Right atrium auricular region (tissue), 2 donors: ENCODE measurements at places on chromosomes 5 and 9.

- DNase-seq = no peak
Observed at GRCh38 chr5:159632866-159633265, 283.4 kb upstream of the ADRA1B start.

- no peak for DNase-seq
Observed at GRCh38 chr5:66788556-66788955, 192.4 kb downstream of the MAST4 start.

GRCh38 chr5:161751265-161751664, 65.7 kb downstream of the GABRA6 start:
- no peak for DNase-seq

DNA sequence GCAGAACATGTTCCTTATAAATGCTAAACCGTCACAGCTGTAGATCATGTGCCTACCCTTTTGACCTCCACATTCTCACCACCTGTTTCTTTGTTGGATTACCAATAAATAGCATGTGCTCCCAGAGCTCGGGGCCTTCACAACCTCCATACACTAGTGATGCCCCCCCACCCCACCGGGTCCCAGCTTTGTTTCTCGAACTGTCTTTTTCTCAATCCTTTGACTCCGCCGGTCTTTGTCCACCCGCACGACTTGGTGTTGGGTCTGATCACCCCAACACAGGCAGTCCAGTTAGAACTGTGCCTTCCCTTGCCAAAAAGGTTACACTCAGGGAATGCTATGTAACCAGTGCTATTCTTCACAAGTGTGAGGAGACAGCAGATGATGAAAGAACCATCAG, 485.9 kb upstream of the C9orf72 start:
- DNase-seq = no peak

DNA sequence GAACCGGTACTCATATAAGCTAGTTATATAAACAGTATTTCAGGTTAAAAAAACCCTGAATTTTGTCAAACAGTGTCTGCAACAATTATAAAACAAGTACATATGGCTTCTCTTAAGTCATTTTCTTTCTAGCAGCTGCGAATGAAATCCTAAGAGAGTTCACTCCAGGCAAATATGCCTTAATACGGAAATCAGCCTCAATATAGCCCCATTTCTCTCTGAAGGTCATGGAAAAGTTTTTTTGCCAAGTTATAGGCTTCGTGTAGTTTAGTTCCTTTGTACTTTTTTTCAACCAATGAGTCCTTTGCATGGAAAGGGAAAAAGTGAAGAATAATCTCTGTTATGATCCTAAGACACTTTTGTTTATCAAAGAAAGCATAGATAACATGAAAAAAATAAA, 848.0 kb upstream of the ACO1 start:
- no peak for DNase-seq

DNA sequence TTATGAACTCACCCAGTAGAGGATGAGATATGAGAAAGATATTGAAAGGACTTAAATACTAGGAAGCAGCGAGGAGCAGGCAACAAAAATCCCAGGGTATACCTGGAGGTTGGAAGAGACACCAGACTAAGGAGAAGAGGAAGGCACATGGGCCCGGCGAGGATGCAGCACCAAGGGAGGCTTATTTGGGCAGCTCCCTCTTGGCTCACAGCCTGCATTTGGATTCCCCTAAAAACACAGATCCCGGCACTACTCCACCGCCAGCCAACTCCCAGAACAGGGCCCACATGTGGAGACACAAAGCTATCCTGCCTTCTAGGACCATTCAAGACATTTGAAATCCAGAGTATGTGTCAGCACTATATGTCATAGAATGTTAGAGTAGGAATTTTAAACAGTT, 199.8 kb upstream of the FBXL7 start:
- no peak for DNase-seq

DNA sequence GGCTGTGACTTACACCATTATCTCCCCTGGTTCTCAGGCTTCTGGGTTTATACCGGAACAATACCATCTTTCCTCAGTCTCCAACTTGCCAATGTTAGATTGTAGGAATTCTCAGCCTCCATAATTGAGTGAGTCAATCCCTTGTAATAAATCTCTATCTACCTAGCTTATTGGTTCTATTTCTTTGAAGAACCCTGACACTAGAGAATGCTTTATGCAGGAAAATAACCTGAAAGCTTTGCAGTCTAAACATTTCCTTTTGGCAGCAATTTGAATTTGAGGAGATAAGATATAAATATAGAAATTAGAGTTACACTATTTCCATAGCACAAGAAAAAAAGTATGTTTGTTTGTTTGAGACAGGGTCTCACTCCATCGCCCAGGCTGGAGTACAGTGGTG, 278.1 kb upstream of the CDH18 start:
- DNase-seq = no peak

- DNase-seq = no peak
Observed at GRCh38 chr5:159041444-159042198, 58.1 kb downstream of the EBF1 start.

GRCh38 chr5:108326982-108327381, 54.9 kb downstream of the FBXL17 start:
- DNase-seq = no peak

GRCh38 chr9:128807827-128808226, 10.5 kb upstream of the ENDOG start:
- no peak for DNase-seq

GRCh38 chr9:116991051-116991450, 303.9 kb downstream of the TRIM32 start:
- no peak for DNase-seq

DNA sequence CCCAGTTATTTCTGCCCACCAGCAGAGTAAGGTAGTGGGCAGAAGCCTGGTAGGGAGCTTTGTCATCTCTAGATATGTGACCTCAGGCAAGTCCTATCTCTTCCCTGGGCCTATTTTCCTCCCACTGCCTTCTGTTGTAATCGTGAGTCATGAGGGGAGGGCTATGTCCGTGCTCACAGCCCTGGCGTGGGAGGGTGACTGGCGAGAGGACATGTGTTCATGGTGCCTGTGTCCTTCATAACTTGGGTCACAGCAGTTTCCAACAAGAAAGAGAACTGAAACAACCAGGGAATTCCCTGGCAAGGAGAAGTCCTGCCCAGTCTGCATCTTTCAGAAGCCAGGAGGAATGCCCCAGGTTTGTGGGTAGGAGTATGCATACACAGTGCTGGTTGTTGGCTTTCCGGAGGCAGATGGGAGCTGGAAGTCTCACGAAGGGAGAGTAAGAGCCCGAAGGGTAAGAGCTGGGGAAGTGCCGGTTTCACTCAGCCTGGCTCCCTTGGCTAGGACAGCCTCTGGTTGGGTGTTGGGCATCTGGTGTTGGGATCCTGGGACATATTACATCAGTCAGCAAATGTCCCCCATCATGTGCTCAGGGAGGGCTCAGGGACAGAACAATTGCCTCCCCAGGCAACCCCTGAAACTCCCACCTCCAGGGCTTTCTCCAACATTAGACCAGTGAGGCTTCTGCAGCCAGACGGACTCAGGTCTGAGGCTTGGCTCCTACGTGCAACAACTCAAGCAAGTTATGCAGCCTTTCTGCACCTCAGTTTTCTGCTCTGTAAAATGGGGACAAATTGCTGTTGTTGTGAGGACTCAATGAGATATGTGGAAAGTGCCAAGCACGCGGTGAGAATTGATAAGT, 4.3 kb upstream of the TIFAB start:
- peak; percentile 73 for DNase-seq

GRCh38 chr9:136331556-136332481, 4.5 kb downstream of the GPSM1 start:
- DNase-seq = no peak

GRCh38 chr5:87825583-87825982, 412.9 kb upstream of the CCNH start:
- DNase-seq = no peak

DNA sequence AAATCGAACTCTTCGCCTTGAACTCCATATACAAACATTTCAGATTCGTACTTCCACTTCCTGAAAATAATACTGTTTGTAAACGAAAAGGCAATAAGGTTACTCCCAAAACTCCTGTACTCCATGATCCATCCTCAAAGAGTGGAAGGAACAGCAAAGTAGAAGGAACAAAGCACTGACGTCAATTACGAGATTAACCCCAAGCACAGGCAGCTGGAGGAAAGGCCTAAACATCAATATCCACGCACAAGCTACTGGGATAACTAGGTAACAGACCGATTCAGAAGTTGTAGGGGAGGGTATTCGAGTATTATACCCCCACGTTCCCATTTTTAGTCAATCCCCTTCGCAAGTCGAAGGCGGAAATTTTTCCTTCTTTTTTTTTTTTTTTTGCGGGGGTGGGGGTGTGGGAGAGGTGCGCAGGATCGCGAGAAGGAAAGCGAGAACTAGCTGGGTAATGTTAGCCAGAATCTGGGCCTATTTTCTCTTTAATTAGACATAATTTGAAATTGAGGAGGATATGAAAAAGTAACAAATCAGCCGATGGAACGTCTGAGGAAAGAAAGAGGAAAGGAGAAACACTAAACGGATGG, 909 bp downstream of the AFF4 start:
- DNase-seq = no peak
